Stimulated activated CD8-positive, alpha-beta memory T cell treated with anti-CD3 and anti-CD28 coated beads, Interleukin-7, amount 100 ng/mL, for 24 hours (primary cell): ENCODE measurements at places on chromosomes 7 and 10.

DNA sequence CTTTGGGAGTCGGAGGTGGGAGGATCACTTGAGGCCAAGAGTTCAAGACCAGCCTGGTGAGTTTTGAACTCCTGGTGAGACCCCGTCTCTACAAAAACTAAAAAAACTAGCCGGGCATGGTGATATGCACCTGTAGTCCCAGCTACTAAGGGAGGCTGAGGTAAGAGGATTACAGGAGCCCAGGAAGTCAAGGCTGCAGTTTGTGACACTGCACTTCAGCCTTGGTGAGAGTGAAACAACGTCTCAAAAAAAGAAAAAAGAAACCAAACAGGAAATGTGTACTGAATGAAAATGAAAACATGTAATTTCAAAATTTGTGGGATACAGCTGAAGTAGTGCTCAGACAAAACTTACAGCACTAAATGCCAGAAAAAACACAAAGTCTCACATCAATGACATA lies 7.6 kb downstream of the ARHGAP12 start:
- no peak for DNase-seq

GRCh38 chr10:15349112-15349511 lies 22.0 kb downstream of the FAM171A1 start:
- no peak for DNase-seq

DNA sequence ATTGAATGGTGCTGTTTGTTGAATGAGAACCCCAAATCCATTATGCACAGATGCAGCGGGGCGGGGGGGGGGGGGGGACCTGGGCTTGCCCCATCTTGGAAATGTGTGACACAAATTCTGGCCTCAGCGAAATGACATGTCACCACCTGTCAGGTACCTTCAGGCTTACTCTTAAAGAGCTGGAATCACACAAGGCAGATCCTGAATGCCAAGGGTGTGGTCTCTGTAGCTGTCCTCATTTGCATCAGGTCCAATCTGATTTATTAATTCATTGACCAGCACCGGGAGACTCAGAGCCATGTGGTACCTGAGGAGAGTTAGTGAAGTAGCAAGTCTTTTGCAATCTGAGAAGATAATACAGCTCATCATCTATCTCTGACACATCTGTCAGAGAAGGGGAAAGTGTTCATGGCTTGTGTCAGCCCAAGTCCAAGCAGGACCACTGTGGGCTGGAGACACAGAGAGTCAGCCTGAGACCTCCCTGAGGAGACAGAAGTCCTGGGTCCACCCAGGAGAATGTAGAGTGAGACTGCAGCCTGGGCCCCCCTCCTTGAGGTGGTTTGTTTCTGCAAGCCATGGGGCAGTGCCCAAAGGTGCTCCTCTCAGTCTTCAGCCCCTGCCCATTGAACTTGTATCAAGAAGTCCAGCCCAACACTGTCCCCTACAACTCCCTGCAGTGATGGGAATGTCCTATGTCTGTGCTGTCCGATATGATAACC lies 46.7 kb downstream of the ADCYAP1R1 start:
- no peak for DNase-seq

GRCh38 chr10:13773496-13774170 lies 186.9 kb downstream of the PRPF18 start:
- no peak for DNase-seq

DNA sequence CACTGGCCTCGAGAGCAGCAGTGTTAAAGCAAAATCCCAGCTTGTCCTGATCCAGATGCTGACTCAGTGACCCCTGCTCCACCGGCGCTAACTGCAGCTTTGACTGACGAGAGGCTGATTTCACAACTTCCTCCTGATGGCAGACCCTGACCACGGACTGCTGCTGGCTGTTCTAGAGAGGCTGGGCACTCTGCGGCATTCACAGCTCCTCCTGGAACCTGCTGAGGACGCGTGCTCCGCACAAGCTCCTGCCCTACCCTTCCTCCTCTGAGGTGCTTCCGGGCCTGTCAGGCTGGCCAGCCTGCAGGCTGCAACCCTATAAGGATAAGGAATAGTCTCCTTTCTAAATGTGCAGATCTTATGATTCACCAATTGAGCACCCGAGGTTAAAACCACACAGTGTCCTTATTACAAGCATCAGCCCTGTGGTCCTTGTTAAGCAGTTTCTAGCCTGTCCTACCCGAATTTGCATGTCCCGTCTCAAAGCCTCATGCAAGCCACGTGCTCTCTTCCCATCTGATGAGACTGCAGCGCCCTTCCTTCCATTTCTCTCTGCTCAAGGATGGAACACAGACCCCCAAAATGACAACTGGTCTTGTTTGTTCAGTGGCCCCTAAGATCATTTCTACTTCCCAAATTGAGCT lies 35.5 kb upstream of the NCAPG2 start:
- no peak for DNase-seq

- no peak for DNase-seq
These were observed 2.0 kb downstream of the MYOZ1 start for GRCh38 chr10:73639286-73639685.

- no peak for DNase-seq
These were observed 34.2 kb downstream of the TACR2 start for GRCh38 chr10:69382382-69383117.

DNA sequence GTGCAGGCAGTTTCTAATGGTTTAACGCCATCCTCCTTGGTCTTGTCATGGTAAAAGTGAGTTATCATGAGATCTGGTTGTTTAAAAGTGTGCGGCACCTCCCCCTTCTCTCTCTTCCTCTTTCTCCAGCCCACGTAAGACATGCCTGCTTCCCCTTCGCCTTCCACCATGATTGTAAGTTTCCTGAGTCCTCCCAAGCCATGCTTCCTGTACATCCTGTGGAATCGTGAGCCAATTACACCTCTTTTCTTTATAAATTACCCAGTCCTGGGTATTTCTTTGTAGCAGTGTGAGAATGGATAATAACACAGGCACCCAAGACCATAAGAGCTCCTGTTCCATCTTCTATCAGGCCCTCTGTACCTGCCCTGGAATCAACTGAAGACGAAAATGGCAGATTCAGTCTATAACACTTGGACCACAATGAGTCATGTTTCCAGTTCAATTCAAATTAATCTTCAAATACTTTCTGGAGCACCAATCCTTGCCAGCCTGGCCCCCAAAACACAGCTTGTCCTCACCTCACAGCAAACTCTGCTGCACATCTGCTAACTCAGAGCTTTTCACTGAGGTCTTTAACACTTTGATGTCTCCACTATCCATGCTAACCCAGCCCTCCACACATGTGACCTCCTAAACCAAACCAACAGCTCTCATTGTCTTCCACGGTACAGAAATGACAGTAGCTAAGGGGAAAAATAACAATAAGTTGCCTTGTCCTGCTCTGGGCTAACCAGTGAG lies 73.2 kb downstream of the SFMBT2 start:
- DNase-seq, result no peak

- DNase-seq, result no peak
These were observed 1.9 kb downstream of the APBB1IP start for GRCh38 chr10:26440088-26440470.

- DNase-seq, result no peak
These were observed 843.6 kb upstream of the POT1 start for GRCh38 chr7:125773113-125773785.

DNA sequence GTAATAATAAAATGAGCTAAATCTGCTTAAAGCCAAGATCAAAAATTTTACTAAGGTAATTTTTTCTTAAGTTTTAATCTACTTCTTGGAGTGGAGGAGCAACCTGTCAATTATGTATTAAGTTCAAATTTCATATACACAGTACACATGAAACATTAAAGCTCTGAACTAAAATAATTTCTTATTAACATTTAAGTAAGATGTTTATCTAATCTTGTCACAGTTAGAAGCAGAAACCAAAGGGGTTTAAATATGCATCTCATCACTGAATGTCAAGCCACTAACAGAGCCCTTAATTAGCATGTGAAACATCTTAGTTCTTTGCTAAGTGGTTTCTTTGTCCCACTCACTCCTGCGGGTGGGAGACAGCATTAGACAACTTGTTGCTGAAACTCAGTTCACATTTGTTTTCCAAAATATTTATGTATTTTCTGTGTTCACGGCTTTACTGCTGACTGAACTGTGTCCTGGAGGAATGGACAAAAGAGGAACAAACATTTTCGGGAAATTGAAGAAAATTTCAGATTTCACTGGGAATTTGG lies 130.9 kb upstream of the MBL2 start:
- no peak for DNase-seq

DNA sequence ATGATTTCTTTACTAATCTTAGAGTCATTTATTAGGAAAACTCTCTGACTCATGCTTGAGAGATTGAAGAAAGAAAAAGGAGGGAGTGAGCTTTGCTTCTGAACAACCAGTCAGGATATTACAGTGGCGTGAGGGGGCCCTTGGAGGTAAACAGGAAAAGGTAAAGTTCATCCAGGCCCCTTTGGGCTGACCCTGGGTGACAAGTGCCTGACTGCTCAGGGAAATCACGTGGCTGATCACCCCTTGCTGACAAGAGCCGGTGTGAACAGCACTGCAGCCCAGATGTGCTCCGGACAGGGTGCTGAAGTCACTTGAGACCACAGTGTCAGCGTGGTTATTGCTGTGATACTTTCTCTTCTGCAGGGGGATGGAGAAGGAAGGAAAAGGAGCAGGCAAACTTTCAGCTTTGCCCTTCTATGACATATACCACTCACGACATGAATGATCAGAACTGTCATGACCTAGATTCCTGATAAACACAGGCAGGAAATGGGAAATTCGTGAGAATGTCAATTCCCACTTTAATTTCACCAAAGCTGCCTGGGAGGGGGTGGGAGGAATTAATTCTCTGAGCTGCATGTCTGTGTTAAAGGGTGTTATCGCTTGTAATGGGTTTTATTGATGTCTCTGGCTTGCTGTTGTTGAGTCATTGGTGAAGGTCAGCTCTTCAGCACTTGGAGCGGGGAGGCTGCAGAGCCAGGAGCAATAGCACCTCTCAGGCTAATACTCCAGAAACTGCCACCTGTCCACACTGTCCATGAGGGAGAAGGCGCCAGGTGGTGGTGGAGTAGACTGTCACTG lies 139.8 kb upstream of the AOAH start:
- peak; percentile 4 for DNase-seq

DNA sequence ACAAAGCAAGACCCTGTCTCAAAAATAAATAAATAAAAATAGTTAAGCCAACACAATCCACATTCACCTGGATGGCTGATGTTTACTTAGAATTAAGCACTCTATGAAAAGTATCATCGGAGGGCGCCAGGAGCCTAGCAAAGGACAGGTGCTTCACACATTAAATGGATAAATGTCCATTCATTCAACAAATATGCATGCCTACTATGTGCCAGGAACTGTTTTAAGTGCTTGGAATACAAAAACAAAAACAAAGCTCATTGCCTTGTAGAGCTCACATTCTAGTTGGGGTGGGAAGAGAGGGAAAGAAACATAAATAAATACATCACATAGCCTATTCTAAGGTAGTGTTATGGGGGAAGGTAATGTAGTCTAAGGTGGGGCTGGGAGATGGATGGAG lies 4.1 kb downstream of the BAIAP2L1 start:
- no peak for DNase-seq

GRCh38 chr7:77242068-77242467 lies 42.4 kb upstream of the FGL2 start:
- no peak for DNase-seq

DNA sequence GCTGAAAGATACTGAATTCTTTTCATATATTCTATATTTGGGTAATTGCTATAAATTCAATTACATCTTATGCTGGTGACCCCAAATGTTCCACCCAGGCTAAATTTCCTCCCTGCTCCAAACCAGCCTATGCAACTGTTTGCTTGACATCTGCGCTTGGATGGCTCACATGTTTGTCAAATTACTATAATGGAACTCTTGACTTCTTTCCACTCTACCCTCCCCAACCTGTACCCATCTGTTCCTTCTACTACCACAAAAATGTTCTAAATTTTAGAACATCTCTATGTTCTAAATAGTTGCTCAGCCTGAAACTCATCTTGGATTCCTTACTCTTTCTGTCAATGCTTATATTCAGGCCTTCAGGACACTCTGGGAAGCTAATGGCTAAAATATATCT lies 249.9 kb upstream of the SMIM30 start:
- no peak for DNase-seq

DNA sequence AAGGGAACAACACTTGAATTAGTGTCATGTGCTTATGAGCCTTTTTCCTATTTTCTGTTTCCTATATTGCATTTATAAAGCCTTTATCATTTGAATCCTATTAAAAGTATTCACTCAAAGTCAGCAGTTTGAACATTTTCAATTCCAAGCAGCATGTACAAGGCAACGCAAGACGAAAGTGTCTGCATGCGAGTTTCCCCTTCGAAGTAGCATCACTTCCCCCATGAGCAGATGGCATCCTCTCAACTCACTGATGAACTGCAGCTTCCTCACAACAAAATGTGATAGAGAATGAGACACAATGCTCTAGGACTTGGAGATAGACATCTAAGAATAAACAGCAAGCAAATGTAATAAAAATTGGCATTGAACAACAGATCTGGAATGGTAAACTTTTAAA lies 270.7 kb downstream of the PRPF18 start:
- no peak for DNase-seq

GRCh38 chr10:37314350-37314749 lies 189.0 kb downstream of the ANKRD30A start:
- no peak for DNase-seq

GRCh38 chr7:139958599-139959284 lies 104.0 kb downstream of the PARP12 start:
- no peak for DNase-seq

GRCh38 chr10:58352956-58353610 lies 18.3 kb downstream of the UBE2D1 start:
- DNase-seq, result no peak

GRCh38 chr7:141990011-141990725 lies 5.5 kb upstream of the MGAM start:
- no peak for DNase-seq

GRCh38 chr10:78992333-78992732 lies 76.4 kb upstream of the ZMIZ1 start:
- DNase-seq, result no peak

DNA sequence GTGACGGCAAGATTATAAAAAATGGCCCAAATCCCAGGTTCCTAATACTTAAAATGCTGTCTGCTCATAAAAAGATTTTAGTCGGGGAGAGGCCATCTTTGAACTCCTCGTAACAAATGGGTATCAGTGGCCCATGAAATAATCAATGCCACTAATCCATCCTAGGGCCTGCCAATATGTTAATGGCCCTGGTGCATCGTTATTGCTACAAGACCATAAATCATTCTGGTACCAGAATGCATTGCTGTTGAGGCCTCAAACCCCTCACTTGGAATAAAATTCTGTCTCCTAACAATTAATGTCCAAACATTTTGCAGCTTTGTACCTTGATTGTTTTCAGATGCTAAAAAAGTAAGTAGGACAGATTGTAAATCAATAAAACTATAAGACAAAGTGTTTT lies 290.6 kb downstream of the LRMDA start:
- no peak for DNase-seq

DNA sequence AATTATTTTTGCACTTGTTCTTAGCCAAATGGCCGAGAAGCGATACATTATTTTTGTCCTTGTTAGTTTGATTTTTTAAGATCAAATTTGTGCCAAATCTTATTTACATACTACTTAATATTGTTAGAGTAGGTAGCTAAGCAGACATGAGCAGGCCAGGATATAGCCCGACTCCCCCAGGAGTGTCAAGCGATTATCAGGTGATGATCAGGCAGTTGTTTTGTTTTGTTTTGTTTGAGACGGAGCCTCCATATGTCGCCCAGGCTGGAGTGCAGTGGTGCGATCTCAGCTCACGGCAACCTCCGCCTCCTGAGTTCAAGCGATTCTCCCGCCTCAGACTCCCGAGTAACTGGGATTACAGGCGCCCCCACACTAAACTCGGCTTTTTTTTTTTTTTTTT lies 71.1 kb downstream of the LYZL2 start:
- no peak for DNase-seq
